ENCODE measurements at places on chromosomes 1 and 21.

DNA sequence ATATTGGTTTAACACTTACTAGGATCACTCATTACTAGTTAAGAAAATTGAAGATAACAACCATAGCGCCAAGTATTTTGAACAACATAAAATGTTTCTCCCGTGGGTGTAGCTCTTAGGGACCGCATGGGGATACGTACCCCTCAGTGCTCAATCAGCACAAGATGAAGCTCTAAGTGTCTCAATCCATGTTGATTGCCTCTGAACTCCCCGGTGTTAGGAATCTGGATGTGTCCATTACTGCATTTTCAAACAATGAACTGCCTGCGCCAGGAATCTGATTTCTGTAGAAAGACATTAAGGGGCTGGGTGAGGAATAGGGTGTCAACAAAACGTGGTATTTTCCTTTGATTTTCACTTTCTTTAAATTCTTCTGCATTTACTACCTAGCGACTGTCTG, 100.2 kb downstream of the LMO4 start:
- no peak for DNase-seq

DNA sequence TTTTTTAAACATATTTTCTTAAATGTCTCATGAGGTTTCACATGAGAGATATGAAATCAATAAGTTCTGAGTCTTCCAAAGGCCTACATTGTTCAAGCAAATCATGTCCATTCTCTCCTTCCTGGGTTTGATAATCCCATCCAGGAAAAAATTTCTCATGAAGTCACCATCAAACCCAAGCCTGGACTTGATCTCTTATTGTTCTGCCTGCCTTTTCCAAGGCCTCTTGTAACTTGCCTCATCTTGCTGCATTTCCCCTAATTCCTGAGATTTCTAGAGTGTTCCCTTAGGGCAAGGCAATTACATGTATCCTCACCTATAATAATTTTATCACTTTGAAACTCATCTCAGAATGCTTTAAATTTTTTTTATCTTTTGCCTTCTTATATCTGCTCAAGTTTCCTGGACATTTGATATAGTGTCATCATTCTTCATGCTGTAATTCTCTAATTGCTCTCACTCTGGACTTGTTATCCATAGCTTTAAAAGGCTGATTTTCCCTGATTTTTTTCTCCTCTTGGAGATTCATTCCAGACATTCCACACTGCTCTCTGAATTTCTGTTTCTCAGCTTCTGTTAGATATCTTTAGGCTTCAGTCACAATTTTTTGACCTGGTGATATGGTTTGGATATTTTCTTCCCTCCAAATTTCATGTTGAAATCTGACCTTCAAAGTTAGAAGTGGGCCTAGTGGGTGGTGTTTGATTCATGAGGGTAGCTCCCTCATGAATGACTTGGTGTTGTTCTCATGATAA, 126.4 kb downstream of the LRRC7 start:
- DNase-seq, result no peak

DNA sequence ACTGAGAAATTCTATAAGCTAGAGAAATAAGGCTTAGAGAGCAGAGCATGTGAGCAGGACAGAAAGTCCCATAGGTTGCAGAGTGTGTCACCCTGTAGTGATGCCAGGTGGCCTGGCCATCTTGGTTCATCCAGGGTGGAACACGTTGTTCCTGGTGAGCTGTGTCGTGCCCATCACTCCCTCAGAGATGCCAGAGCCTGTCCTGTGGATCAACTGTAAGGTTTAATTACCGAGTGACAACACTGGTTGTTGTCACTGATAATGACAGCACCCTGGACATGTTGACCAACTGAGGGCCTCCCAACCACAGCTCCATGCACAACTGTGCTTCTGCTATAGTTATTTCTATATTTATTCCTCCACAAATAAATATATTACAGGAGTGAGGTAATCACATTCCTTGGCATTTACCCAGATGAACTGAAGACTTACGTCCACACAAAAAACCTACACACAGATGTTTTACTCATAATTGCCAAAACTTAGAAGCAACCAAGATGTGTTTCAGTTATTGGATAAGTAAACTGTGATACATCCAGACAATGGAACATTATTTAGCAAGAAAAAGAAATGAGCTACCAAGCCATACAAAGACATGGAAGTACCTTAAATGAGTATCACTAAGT, 6.2 kb downstream of the C1orf198 start:
- DNase-seq, result no peak

DNA sequence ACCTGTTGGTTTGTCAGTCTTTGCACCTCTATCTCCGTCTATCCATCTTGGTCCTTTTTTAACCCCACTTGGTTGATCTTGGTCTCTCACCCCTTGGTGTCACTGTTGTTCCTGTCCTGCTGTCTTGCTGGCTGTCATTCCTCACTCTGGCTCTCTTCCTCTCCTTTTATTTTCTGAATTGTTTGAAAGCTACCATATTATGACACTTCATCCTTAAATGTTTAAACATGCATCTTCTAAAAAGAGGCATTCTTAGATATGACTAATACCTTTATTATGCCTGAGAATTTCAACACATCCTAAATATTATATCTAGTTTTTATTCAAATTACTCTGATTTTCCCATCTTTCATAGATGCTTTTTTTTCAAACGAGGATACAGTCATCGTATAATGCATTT, 37.0 kb downstream of the BACH1 start:
- DNase-seq, result no peak
